GOT3 (cell line): ENCODE measurements at places on chromosomes 3 and 15.

DNA sequence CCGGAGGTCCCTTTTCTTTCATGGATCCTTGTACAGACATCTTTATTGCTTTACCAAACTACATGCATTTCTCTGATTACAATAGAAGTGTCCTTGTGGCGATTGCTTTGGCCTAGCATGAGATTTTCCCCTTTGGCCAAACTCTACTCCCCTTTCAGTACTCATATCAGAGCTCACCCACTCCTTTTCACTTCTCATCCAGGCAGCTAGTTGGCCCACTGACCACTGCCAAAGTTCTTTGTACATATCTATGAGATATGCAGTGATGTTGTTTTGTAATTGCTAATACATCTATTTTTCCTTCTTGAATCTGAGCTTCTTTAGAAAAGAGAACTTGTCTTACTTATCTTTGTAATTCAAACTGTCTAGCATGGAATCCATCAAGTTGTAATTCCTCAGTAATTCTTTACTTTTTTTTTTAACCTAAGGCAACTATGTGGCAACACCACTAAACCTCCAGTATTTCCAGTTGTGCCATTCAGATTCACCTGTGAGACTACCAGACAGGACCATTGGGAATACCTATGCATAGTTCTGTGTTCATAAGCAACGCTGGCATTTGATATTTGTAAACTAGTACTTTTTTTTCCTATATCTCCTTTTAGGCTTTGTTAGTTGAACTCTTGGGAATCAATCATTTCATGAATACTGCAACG, 39.2 kb downstream of the AADACL2 start:
- DNase-seq = no peak

DNA sequence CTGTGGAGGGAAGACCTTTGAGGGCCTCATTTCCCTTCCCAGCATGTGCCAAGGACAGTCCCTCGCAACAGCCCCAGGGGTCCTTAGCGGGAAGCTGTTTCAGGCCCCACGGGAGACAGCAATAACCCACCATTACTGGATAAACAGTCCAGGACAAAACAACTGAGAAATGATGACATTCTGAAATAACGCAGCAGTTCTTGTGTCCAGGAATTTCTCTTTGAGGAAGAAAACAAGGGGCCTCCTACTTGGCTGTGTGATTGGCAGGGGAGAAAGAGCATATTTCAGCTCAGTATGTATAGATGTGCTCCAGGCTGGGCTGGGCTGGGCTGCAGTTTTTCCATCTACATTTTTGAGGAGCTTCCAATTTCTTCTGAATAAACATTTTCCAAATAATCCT, 82.2 kb upstream of the THBS1 start:
- no peak for DNase-seq

GRCh38 chr15:66153549-66154415, 99.8 kb downstream of the MEGF11 start:
- DNase-seq = no peak

- DNase-seq = no peak
Measured at GRCh38 chr3:11643201-11643603, 513 bp downstream of the VGLL4 start.

- no peak for DNase-seq
Measured at GRCh38 chr3:113914646-113915045, 33.2 kb upstream of the ZDHHC23 start.

DNA sequence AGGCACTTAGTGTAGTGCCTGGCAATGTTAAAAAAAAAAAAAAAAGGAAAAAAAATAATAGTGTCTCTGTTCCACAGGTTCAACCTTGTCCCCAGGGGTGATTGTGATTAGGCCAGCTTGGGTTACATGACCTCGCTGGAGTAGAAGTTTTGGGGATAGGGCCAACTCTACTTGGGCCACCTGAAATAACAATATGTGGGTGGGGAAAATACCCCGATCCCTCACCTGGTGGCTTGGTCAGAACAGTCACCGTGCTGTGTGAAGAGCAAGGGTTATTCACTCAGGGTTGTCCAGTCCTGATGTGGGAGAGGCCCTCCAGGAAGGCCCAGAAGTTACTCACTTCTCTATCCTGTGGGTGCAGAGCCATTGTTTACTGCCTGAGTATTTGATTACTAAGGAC, 19.5 kb downstream of the XYLB start:
- DNase-seq = no peak

DNA sequence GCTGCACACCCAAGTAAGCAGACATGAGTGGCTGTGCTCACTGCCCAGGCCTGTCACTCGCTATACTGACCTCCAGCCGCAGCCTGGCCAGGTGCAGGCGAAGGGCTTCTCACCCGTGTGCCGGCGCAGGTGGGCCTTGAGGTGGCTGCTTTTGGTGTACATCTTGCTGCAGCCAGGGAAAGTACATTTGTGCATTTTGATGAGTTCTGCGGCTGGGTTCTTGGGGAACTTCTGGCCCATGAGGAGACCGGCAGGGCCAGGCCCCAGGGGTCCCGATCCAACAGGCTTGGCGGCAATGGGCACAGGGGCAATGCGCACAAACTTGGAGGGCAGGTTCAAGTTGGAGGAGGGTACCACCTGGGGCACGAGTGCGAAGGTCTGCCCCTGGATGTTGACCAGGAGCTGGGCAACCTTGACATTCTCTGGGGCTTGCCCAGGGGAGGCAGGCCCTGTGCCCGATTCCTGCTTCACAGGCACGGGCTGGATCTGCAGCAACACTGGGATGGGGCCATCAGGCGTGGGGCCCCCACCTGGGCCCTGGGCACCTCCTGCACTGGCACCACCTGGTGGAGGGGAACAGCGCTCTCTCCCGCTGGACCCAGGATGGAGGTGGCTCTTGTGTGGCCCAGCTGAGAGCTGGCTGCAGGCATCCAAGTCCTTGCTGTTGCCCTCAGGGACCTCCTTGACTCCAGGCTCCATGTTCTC, 5.3 kb downstream of the KLF15 start:
- no peak for DNase-seq

DNA sequence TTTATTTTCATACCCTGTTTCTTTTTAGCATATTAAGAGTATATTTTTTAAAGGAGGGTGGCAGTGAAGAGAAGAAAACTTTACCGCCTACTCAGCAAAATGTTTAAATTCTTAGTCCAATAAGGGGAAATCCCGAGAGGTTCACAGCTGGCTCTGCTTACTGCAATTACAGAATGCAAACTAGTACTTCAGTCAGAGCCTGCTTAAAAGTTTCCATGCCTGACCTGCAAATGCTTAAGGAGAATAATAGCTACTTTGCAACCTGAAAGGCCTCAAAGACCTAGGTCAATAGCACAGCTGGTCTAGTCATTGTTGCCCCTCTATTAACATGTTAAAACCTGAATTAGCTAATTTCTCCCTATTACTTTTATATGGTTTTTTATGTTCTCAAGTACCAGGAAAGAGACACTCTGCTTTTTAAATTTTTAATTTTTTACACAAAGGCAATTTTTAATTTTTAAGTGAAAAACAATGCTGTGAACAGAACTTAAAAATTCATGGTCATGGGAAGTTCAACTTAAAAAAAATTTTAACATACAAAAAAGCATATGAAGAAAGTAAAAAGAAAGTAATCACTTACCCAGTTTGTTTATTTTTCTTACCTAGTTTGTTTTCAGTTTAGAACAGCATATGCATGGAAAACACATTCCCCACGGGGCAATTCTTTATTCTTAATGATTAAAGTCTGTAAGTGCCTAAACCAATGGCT, 79.2 kb downstream of the P3H2 start:
- no peak for DNase-seq

DNA sequence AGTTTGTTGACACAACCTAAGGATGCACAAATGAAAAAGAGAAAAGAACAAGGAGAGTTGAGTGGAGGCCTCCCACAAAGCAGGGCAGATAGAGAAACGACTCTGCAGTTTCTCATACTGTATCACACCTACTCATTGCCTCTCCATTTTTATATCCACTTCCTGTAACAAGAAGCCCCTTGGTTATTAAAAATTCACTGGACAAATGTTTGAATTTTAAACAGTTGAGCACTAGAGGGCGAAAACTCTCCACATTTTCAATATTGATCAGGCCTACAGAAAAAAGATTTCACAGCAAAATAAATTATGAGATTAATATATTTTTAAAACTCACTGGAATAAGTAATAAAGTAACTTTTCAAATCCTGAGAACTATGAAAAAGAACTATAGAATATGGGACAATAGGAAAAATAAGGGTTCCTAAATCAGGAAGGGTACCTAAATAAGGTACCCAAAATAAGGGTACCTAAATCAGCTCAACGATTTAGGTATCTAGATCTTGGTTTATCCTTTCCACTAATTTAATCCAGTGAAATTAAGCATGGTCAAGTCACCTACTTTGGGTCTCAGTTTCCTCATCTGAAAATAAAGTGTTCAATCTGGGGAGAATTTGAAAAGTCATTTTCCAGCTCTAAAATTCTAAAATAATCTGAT, 47.0 kb upstream of the PPIB start:
- no peak for DNase-seq

DNA sequence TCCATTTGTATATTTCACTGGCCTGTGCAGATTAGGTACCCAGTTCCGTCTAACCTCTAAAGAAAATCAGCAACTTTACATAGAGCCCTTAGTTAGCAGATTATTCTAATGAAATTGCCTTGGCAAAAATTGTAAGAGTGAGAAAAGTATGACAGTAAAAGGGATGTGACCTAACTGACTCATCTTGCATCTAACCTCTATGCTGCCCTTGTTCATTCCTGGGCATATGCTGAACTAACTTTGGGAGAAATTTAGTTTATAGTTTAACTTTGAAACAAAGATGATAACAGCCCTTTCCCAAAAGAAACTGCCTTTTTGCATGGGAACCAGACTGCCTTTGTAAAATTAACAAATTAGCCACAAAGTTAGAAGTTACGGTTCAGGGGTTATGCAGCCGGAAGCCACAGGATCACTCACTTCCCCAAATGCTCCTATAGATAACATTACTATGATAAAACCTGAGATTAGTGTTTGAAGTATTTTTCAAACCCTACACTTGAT, 839.8 kb upstream of the ALCAM start:
- DNase-seq = no peak

- no peak for DNase-seq
Measured at GRCh38 chr3:30948426-30948825, 54.0 kb upstream of the GADL1 start.

- no peak for DNase-seq
Measured at GRCh38 chr3:55902221-55902900, 415.3 kb upstream of the WNT5A start.

DNA sequence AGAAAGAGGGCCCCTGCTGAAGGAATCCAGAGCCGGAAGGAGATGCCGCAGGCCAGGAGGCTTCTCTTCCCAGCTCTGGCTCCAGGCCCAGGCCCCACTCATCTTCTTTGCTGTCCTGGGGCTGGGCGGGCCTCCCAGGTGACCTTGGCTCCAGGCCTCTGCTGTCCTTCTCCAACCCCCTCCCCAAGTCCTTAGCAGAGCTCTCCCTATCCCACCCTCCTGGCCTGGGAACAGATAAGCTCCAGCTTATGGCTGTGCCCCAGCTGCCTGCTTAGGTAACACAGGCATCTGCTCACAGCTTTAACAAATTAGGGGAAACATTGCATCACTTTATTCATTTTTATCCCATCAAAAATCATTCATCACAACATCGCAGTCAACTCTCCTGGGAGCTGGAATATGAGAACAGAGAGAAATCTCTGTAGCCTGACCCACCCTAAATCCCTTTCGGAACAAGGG, 86.9 kb downstream of the SEMA5B start:
- no peak for DNase-seq

- DNase-seq = no peak
Measured at GRCh38 chr3:101155825-101156224, 162.6 kb upstream of the ABI3BP start.

- no peak for DNase-seq
Measured at GRCh38 chr3:18334837-18335601, 90.1 kb downstream of the SATB1 start.

GRCh38 chr3:87053553-87053952, 62.6 kb upstream of the VGLL3 start:
- DNase-seq = no peak

DNA sequence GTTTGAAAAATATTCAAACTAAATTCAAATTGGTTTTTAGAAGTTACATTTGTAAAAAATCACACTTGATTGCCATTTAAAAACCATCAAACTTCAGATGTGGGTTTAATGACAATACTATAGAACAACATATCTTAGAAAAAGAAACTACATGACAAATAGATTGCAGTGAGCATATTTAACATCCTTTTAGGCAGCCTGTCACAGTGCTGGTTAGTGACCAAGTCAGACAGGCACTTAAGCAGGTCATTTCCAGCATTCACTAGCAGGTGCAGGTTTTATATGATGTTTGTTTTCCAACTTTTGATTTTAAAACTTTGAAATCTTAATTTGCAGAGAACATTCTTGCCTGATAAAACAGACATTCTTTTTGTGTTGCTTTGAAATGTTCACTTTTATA, 115.7 kb downstream of the MBNL1 start:
- no peak for DNase-seq

GRCh38 chr15:84003791-84004503, 231.6 kb upstream of the GOLGA6L4 start:
- no peak for DNase-seq

DNA sequence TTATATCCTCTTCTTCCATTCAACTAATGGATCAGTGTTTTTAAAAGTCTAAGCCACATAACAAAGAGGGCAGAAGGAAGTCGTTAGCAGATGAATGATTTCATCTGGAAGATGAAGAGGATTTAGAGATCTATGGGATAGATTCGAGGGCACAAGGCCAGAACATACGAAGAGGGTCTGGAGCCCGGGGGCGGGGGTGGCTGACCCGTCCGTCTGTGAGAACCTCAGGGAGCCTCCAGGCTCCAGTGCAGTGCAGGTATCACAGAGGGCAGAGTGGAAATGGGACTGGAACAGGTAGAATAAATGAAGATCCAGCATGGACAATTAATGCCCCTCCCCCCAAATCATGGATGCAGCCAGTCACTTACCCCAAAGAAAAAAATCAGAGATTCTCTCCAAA, 1.5 kb upstream of the GOLGA8B start:
- no peak for DNase-seq

GRCh38 chr3:171256445-171257250, 203.6 kb downstream of the TNIK start:
- DNase-seq = no peak

- DNase-seq = no peak
Measured at GRCh38 chr3:149764302-149764701, 12.0 kb upstream of the COMMD2 start.

GRCh38 chr3:101020351-101021015, 27.3 kb upstream of the ABI3BP start:
- DNase-seq = no peak

GRCh38 chr15:54577476-54578250, 599.4 kb downstream of the UNC13C start:
- no peak for DNase-seq

DNA sequence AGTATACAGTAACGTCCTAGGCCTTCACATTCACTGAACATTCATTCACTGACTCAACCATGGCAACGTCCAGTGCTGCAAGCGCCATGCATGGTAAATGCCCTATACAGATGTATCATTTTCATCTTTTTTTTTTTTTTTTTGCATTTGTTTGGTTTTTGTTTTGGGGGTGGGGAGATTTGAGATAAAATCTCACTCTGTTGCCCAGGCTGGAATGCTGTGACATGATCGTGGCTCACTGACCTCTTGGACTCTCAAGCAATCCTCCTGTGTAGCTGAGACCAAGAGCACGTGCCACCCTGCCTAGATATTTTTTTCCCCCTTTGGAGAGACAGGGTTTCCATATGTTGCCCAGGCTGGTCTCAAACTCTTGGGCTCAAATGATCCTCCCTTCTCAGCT, 37.4 kb downstream of the SUSD5 start:
- no peak for DNase-seq

GRCh38 chr3:121595765-121596406, 2.7 kb downstream of the FBXO40 start:
- no peak for DNase-seq
